ENCODE measurements at places on chromosomes 2 and 18.

DNA sequence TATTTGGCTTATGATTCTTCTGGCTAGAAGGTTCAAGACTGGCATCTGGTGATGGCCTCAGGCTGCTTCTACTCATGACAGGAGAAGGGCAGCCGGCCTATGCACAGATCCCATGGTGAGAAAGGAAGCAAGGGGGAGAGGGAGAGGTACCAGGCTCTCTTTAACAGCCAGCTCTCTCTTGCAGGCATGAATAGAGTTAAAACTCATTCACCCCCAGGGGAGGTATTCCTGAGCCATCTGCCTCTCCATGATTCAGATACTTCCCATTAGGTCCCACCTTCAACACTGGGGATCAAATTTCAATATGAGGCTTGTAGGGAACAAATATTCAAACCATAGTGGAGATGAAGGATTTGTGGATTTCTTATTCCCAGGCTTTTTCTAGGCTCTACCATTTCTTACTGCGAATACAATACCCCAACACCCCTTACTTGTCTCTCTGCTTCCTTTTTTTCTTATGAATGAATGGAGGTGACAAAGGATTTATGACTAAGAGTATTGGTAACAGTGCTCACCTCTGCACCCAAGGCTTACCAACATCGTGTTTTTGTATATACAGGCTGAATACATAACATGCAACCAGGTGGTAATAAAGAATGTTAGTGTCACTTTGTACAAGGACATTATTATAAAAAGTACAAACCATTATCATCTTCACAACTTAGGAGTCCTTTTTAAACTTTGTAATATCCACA is 454.6 kb upstream of the TRIB2 start:
- DNase-seq, result no peak

DNA sequence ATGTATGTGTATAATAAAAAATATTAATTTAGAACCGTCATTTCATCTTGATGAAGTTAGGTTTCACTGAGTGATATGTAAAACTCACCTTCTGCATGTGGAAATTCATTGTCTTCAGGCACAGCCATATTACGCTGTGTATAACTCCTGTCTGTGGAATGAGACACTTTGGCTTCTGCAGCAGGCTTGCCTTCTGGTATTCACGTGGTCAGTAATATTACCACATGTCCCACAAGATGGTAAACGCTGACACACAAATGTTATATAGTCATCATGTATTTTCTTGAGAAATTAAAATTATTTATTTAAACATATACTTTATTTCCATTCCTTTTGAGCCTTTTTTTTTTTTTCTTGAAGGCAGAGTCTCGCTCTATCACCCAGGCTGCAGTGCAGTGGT is 25.1 kb upstream of the AAK1 start:
- DNase-seq, result no peak

DNA sequence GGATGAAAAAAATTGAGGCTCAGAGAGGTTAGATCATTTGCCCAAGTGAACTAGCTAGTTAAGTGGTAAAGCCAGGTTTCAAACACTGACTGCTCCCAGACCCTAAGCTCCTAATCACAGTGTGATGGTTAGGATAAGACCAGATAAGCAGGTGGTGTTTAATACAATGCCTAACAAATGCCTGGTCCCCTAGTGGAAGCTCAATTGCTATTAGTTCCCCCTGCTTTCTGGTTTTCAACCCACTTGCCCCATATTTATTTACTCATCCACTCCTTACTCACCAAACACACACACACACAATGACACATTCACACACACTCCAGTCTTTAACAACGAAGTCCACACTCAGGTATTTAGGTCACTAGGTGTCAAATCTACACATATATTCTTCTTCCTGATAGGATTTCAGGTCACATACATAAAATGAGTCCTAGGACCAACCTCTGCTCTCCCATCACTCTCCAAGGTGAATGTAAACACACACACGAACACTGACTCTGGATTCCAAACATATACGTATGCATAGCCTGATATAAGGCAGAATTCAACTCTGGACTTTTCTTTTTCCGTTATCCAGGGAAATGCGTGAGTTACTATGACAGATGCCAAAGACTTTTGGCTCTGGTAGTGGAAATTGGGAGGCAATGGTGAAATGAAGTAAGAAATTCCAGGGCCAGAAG is 73.6 kb upstream of the TSPYL6 start:
- DNase-seq, result no peak

GRCh38 chr18:8841781-8842485 is 136.6 kb downstream of the MTCL1 start:
- DNase-seq, result no peak

DNA sequence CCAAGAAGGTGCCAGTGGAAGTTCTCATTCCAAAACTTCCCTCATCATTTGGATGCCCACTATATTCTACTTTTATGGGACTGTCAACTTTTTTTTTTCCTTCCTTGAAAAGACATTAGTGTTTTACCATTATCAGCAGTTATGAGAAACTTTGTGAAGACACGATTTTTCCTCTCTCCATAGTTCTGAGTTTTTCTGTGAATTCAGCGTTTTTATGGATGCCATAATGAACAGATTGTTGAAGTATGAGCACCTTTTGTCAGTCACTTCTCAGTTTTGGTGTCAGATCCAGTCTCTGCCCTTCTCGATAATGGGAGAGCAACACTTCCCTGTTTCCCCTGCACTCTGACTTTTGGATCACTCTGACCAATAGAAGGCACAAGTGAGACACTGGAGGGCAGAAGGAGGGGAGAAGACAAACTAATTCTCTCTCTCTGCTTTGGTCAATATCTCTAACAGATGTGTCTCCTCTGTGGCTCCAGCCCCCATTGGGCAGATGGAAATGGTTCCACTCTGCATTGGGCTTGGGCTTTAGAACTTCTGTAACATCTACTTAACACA is 53.5 kb upstream of the FN1 start:
- DNase-seq, result no peak

DNA sequence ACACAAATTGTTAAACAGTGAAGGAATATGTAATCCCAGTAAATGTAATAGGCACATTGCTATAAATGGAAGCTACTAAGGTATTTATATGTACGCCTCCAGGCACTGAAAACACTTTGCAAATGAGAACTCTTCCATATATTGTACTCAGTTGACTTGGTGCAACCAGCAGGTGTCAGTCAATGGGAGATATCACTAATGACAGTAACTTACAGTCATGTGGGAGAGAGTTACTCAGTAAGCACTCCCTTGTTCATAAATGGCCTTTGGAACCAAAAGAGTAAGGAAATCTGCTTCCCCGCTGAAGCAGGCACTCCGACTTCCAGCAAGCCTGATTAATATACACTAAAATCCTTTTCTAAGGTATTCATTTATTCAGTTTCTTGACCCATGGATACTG is 5.9 kb downstream of the MDH1 start:
- DNase-seq, result no peak

Data from anterior cingulate cortex (tissue), 58 donors.